ENCODE measurements at places on chromosomes 5 and 9. TPM values are rescaled to one million over a fixed set of nuclear protein-coding genes. Genes with fewer than 3 reads are reported as not detected.

DNA sequence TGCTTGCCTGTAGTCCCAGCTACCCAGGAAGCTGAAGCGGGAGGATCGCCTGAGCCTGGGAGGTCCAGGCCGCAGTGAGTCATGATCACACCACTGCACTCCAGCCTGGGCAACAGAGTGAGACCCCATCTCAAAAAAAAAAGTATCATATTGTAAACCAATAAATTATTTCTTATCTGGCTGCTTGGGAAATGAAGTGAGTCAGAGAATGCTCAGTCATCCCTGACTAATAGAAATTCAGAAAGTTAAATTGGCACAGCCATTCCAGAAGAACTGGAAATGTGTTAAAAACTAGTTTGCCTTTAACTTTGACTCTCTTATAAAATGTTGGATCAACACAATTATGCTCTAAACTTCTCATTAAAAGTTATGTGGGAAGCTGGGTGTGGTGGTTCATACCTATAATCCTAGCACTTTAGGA lies 9.8 kb upstream of the GNE start:
- peak; percentile 66 for DNase-seq

- DNase-seq, result no peak
Observed at GRCh38 chr5:6634306-6634705, 1.1 kb downstream of the SRD5A1 start.

- no peak for DNase-seq
Observed at GRCh38 chr5:135435467-135436330, 11.4 kb downstream of the DCANP1 start.

DNA sequence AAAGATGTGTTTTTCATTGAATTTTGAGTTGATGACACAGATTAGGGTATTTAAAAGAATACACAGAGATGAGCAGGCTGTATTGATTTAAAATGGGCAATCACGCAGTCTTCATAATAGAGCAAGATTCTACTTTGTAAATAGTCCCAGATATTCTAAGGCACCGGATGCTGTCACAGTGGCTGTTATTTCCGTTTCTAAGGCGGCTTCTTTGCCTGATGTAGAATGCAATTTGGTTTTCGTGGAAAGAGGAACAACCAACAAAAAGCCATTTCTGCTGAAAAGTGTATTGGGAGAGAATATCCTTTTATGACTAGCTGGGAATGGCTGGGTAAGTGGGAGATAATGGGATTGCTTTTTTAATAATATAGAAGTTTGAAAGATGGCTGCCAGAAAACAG lies 17.5 kb downstream of the PRKACG start:
- no peak for DNase-seq

DNA sequence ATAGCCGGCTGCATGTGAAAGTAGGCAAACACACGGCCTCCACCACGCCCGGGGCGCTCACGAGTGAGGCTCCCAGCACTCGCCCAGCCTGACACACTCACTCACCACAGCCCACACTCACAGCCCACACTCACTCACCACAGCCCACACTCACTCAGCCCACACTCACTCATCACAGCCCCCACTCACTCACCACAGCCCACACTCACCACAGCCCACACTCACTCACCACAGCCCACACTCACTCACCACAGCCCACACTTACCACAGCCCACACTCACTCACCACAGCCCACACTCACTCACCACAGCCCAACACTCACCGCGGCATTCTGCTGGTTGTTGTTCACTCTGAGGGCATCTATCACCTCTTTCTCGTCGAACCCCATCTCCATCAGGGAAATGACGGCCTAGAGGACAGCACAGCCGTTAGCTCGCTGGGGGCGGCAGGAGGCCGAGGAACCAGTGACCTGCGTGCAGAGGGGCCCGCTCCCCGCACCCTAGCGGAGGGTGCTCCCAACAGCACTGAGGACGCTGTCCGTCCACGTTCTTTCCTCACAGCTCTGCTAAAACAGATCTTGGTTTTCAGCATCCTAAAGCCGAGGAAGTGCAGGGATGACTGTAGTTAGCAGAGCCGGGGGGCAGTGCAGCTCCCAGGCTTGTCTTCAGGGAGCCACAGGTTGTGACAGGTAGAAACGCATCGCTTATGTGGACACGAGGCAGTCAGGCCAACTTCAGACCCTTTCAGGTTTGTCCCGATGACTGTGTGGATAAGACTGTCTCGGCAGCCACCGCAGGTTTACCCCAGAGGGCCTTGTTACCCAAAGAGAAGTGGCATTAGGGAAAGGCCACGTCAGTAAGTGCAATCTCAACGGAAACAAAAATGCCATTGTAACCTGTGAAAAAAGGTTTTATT lies 21.6 kb downstream of the UBAC1 start:
- DNase-seq, result no peak

DNA sequence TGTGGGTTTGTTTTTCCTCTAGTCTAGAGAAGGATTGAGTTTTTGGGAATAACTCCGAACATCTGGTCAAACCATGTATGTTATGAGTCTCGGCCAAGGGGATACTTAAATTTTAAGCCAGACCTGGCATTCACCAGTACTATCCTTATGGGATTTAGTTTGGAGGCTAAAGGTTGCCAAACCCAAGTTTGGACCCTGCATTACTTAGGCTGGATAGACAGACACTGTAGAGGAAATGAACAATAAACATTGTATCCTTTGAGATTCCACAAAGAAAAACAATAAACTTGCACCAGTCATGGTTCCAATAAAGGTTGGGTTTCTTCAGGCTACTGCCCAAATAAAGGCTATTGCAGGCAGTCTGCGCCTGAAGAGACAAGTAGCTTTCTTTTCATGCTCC lies 296.7 kb upstream of the MEF2C start:
- DNase-seq, result no peak

SAXO1 gene
- not detected for total RNA-seq

PCDHB4 gene
- total RNA-seq, result not detected

TENT4A gene
- total RNA-seq, result 16.1 TPM
